ENCODE measurements at places on chromosomes 6 and 20.

- DNase-seq = no peak
These were observed 73.1 kb downstream of the NCOA3 start for GRCh38 chr20:47574616-47575364.

DNA sequence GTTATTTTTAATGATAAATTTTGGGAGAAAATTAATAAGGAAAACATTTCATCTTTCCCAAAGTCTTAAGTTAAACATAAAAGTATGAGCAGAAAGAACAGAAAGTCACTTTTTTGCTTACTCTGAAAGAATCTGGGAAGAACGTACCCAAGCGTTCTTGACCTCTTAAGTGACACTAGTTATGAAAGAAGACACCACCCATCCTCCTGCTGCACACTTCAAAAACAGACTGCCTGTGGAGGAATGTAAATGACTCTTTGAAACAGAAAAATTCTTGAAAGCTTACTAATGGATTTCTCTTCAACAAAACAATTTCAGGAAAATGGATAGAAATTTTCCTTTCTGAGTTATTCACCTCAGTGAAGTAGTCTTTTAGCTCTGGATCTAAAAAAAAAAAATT, 227.7 kb downstream of the MEI4 start:
- DNase-seq = no peak

- DNase-seq = no peak
These were observed 34.6 kb upstream of the LAMA2 start for GRCh38 chr6:128848212-128848935.

DNA sequence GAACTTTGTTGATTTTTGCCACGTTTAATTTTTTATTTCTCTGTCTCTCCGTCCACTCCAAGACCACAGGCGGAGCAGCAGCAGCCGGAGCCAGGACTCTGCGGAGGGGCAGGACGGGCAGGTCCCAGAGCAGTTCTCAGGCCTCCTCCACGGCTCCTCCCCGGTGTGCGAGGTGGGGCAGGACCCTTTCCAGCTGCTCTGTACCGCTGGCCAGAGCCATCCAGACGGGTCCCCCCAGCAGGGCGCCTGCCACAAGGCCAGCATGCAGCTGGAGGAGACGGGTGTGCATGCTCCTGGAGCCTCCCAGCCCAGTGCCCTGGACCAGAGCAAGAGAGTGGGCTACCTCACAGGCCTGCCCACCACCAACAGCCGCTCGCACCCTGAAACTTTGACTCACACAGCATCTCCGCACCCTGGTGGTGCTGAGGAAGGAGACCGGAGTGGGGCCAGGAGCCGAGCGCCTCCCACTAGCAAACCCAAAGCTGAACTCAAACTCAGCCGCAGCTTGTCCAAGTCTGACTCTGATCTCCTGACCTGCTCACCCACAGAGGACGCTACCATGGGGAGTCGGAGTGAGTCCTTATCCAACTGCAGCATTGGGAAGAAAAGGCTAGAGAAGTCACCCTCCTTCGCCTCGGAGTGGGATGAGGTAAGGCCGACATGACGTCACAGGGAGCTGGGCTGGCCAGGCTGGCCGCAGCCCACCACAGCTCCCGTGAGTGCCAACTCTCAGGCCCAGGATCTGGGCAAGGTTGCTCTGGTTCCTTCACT, 123.5 kb downstream of the TCP11 start:
- DNase-seq = no peak

GRCh38 chr6:167825332-167826229, 1.1 kb upstream of the AFDN start:
- DNase-seq = no peak

- DNase-seq = no peak
These were observed 74.1 kb upstream of the RALY start for GRCh38 chr20:33919653-33920052.

DNA sequence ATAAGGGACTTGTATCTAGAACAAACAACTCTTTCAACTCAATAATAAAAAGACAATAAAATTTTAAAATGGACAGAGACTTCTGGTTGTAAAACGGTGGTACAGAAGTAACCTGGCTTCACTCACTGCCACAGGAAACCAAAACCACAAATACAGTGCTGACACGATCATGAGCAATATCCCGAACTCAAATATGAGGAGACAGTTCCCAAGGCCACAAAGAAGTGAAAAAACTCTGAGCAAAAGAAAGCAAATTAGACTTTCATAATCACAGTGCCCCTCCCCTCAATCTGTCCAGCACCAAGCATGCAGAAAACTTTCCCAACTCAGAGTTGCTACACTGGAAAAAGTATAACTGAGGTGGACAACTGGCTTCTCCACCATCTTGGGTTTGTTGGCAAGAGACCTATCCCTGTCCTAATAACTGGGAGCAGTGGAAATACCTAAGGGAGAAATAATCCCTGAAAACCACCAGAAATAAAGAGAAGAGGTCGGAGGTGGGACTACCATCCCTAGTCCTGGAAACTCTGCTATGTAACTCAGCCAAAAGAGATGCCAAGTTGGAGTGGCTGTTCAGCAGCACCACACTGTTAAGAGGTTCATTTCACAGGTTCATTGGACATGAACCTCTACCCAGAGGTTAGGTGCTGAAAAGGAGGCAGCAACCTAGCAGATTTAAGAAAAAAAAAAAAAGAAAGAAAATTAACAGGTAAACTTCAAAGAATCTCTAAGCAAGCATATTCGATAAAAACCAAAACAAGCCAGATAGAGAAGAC, 55.5 kb downstream of the REV3L start:
- DNase-seq = no peak

GRCh38 chr6:16742116-16742515, 19.1 kb downstream of the ATXN1 start:
- no peak for DNase-seq

DNA sequence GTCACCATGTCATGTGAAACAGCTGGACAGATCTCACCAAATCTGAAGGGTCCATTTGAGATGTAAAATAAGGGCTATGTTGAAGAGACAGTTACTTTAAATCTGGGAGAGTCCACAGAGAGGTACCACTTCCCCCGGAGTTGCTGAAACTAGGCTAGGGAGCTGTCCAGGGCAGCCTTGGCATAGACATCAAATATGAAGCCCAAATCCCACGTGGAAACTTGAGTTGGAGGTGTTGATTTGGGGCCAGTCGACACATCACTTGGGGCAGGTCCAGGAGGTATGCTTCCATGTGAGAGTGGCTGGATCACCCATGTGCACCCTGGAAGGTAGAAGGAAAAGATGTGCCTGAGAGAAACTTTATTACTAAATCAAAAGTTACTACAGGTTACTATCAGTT, 12.0 kb upstream of the SERPINB9 start:
- DNase-seq = no peak

DNA sequence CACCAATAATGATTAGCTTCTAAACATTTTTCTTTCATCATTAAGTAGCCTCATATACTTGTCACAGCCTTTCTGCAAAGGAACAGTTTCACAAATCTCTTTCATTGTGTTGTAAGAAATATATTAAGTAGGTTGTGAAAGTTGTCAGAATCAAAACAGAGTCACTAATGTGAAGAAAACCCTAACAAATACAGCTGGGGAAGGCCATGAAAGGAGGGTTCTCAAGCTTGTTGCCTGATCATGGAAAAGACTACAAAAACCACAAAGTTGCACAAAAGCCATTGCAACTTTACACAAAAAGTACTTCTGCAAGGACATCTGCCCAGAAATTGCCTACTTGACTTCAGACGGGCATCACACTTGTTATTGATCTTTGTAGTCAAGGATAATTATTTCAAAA, 216.1 kb downstream of the ALDH8A1 start:
- DNase-seq = no peak

- no peak for DNase-seq
These were observed 5.8 kb upstream of the STMND1 start for GRCh38 chr6:17096096-17096495.

DNA sequence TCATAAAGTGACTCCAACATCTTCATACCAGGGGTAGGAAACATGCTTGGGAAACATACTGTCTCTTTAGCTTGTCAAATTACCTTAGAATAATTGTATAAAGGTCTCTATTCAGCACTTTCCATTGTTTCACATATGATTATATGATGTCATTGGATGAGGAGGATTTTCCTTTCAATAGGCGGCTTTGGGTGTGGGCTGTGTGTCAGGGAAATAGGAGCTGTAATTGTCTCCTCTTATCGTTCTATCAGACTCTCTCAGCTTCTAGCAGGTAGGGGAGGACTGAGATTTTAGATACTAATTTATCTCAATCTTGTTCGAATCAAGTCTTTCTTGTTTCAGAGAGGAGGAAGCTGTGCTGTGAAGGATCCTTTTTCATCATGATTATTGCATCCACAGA, 179.4 kb upstream of the OLIG3 start:
- no peak for DNase-seq

DNA sequence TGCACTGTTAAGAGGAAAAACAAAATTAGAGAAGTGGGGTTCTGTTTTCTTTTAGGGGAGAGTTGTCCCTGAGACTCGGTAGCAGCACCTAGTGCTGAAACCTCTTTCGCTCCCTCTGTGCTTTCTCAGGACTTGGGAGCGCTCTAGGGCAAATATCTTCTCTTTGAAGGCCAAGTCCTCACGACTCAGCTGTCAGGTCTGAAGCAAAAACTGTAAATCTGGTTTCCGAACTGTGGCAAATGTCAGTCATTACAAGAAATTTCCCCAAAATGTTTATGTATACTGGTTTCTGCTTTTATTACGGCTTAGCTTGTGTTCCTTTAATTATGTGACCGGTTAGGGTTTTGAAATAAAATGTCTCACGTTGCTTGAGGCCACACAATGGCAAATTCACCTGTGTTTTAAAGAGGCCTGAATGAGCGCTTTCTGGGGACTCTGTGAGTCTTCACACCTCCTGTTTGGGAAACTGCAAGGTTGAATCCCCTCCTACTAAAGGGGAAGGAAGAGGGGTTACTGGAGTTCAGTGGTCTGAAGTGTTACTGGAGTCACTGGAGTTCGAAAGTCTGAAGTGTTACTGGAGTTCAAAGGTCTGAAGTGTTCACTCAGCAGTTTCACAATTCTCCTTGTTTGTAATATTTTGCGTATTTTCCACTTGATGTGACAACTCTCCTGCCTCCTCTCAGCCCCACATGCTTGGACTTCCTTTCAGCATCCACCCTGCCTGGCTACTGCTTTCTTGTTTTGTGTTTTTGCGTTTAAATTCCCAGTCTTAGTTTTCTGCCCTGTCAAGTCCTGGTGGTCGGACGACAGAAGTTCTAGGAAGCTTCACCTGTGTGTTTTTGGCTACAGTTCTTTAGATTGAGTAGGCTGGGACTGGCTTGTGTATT, 1.6 kb downstream of the SMPDL3A start:
- DNase-seq = no peak

GRCh38 chr20:11738852-11739251, 178.8 kb upstream of the BTBD3 start:
- DNase-seq = no peak

DNA sequence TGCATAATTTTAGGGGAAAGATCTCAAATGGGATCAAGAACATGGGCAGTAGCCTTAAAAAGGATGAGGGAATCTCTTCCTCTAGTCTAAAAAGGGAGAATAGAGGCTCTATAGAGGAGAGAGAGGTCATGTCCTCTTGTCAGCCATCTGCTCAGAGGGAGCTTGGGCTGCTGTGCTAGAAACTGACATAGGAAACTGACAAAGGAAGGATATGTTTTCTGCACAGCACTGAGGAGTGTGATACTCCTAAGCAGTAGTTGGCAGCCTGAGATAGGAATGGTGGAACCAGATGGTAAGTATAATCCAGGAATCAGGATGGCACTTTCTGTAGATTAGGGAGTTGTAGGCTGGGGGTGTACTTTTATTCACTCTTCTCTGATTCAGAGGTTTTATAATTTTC, 59.2 kb downstream of the PTPRA start:
- no peak for DNase-seq

GRCh38 chr20:33431797-33432381, 11.7 kb downstream of the SNTA1 start:
- DNase-seq = no peak

- no peak for DNase-seq
These were observed 1.1 kb downstream of the FNDC1 start for GRCh38 chr6:159170333-159170672.

- DNase-seq = no peak
These were observed 10.0 kb downstream of the TRERF1 start for GRCh38 chr6:42441697-42442081.

- DNase-seq = no peak
These were observed 319.9 kb downstream of the TRDN start for GRCh38 chr6:123316733-123317323.

DNA sequence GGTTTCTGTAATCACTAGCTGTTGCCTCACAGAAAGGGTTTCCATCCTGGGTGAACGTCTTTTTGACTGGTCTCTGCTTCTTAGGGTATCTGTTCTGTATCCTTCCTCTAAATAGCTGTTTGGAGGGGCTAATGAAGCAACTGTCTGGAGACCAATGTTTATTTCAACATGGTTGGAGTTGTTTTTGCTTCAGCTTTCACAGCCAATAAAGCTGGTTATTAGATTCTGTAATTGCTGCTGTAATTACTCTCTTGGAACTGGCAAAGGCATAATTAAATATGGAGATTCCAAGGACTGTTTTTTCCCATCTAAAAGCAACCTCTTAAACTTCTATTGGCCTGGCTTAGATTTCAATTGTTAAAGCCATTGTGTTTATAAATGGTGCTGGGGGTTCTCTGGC, 31.9 kb downstream of the CHMP4B start:
- DNase-seq = no peak

DNA sequence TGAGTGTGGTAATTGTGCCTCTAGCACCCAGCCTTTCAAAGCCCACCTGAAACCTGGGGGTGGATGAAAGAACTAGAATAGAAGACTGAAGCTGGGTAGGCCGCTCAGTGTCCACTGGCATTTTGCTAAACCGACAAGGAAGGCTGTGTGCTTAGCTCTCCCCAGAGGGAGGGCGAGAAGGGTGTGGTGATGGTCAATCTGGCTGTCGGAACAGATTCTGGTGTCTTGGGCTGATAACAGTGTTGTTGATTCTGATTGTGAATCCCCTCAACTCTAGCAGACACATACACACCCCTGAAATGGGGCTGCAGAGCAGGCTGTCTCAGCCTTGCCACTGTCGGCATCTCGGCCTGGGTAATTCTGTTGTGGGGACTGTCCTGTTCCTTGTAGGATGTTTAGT, 4.1 kb upstream of the BPHL start:
- no peak for DNase-seq

- no peak for DNase-seq
These were observed 73.0 kb downstream of the EYA2 start for GRCh38 chr20:46967646-46968045.

GRCh38 chr6:124119596-124119995, 315.9 kb downstream of the NKAIN2 start:
- DNase-seq = no peak

DNA sequence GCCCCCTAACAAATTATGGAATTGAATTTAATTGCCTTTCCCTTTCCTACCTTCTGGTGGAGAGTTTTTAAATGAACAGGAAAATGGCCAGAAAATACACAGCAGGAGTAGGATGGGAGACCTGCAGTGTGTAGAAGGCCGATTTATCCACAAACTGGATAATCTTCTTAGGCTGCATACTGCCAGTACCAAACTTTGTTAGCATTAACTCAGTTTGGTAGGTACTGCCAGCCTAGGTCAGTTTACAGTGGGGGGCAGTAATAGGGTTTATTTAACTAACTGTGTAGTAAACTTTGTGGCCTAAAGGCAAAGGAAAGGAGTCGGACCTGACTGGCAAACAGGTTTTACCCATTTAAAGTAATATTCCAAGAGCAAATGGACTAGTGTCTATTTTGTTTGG, 4.6 kb downstream of the NCOA3 start:
- no peak for DNase-seq

- no peak for DNase-seq
These were observed 70.6 kb downstream of the ATXN1 start for GRCh38 chr6:16690608-16691142.

- DNase-seq = no peak
These were observed 310.7 kb upstream of the CDH4 start for GRCh38 chr20:60941379-60941778.
